Esophagus mucosa (tissue), 1 donor: ENCODE measurements at places on chromosomes 2 and 18.
A peak's percentile ranks its signal among the peaks of the same experiment; 100 is the strongest.

GRCh38 chr18:731185-731584 lies 18.8 kb upstream of the ENOSF1 start:
- ATAC-seq, result no peak

DNA sequence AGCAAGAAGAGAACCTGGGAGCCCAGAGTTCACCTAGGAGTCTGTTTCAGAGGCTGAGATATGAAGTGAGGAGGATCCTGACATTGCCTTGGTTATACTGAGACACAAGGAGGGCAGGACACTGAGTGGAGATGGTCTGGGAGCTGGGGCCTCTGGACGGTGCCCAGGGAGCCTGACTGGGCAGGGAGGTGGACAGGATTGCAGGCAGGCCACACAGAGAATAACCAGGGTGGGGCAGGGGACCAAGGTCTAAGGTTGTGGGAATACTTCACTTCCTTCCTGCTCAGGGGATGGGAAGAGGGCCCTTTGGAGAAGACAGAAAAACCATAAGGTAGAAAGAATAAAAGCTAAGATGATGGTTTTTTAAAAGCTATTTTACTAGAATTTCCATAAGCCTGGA lies 18.7 kb downstream of the EDAR start:
- no peak for ATAC-seq

- ATAC-seq, result peak; percentile 84
Observed at GRCh38 chr18:9474108-9474982, 968 bp upstream of the RALBP1 start.

DNA sequence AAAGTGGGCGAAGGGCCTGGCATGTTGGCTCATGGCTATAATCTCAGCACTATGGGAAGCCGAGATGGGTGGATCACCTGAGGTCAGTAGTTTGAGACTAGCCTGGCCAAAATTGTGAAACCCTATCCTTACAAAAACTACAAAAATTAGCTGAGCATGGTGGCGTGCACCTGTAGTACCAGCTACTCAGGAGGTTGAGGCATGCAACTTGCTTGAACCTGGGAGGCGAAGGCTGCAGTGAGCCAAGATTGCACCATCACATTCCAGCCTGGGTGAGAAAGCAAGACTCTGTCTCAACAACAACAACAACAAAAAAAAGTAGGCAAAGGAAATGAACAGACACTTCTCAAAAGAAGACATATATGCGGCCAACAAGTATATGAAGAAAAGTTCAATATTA lies 196.5 kb downstream of the RAB3GAP1 start:
- ATAC-seq, result no peak

DNA sequence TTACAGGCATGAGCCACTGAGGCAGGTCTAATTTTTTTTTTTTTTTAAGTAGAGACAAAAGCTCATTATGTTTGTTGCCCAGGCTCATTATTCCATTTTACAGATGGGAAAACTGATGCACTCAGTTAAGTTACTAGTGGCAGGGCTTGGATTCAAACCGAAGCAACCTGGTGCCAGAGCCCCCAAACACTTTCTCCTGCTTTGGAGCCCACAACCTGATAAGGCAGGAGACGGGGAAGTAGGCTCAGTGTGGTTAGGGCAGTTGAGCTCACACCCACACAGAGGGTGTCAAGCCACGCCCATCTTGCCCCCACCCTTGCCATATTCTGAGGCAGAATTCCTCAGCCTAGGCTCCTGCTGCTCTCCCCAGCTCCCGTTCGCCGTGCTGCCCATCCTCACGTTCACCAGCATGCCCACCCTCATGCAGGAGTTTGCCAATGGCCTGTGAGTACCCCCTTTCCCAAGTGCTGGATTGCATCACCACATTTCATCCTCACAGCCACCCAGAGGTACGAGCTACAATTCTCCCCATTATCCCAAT lies 5.8 kb upstream of the CTDSP1 start:
- ATAC-seq, result no peak

- ATAC-seq, result no peak
Observed at GRCh38 chr18:67924656-67925055, 408.1 kb upstream of the DSEL start.

DNA sequence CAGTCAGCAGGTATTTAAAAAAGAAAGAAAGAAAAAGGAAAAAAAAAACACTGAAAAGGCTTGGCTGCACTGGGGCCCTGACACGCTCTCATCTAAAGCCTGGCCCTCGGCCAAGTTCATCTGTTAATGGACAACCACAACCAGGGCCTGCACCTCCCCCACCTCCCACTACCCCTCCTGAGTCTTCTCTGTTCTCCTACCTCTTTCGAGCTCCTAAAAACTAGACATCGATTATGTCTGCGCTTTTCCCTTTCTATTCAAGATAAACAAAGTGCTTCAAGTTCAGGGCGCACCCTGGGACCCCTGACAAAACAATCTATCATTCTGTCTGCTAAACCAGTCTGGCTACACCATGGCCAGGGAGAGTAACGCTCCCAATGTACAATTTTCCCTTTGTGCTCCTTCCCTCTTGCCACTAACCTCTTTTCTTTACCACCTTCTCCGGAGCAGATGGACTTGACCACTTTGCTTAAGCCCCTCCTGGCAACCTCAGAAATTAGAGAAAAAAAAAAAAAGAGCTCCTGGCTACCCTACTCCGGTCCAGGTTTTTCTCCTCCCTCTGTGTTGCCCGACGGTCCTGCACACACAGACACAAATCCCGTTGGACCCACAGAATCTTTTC lies 22.7 kb downstream of the BCL11A start:
- peak; percentile 53 for ATAC-seq

DNA sequence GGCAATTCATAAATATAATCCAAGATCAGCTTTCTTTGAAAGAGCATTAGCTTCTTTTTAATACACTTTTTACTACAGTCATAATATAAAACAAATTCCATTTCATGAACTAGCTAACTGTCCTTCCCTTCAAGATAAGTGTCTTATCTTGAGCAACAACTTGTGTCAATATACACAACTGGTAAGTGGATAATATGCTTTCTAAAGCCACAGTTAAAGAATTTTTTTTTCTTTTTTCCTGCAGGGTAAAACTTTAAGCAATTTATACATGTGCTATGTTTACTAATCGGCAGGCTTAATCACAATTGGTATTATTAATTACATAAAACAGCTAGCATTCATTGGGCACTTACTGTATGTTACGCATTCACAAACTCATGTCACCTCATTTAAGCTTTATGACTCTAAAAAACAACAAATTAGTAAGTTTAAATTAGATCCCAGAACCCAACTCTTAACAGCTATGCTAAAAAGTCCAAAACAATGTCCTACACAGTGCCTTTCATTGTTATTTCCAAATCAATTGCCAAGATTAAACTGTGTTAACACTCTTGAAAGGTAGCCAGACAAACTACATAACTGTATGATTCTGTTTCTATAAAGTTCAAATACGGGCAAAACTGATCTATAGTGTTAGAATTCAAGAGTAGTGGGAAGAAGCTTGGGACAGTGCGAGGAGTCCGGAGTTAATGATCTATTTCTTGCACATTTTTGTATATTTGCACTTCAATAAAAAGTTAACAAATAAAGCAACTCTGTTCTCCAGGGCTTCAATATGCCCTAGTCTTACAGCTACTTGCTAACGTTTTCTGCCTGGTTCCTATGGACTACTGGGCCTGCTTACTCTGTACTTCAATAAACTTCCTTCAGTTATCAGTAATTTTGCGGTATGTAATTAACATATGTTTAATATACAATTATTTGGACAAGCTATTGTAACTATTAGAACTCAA lies 6.0 kb downstream of the TXNL1 start:
- no peak for ATAC-seq

GRCh38 chr18:65990944-65991708 lies 240.3 kb downstream of the CDH7 start:
- ATAC-seq, result no peak

DNA sequence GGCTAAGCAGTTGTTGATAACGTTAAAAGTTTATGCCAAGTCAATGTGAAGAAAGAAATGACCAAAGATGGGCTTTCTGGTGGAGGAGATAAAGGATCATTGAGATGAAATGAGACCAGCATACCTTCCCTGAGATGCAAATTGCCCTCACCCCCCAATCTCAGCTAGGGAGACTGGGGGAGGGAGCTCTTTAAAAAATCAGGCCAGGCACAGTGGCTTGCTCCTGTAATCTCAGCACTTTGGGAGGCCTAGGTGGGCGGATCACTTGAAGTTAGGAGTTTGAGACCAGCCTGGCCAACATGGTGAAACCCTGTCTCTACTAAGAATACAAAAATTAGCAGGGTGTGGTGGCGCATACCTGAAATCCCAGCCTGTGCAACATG lies 30.9 kb upstream of the KCMF1 start:
- no peak for ATAC-seq

DNA sequence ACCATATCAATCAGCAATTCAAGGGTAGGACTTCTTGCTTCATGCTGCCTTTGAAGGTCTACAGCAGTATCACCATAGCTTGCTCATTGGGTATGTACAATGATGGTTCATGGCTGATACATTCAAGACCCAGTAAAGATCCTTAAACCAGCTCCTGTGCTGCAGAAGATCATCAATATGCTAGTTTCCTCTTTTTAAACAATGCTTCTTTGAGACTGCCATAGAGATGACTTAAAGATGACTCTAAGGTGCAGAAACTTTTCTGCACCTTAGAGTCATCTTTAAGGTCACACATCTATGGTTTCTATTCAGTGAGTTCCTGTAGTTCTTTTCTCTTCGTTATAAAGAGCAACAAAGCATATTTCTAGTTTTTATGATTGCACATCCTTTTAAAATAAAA lies 102.8 kb upstream of the KLHL14 start:
- ATAC-seq, result no peak

GRCh38 chr18:8937160-8938094 lies 165.1 kb upstream of the NDUFV2 start:
- ATAC-seq, result peak; percentile 86

DNA sequence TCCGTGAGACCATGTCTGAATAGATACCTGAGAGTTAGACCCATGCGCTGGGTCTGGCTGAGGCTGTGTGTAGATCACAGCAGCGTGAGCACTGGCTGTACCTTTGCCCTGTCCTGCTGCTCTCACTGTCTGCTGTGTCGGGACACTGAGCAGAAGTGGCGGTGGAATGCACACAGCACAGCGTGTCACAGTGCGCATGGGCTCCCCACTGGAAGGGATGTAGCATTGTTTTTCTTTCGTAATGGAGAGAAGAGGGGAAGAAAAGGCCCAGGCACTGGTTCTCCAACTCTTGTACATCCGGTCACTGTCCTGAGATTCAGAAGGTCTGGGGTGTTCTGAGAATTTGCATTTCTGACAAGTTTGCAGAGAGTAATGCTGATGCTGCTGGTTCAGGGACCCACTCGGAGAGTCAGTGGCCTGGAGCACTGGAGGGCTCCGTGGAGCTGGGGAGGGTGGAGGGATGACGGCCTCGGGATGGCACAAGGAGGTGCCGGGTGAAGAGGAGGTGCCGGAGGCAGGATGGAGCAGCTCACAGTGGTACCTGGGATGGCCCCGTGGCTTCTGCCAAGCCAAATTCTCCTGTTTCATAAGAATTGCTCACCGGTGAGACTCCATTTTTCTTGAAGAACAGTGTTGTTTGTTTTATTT lies 252.8 kb downstream of the LDLRAD4 start:
- ATAC-seq, result no peak
